ENCODE measurements at places on chromosomes 6 and 20.

GRCh38 chr20:11852811-11853210 is 64.9 kb upstream of the BTBD3 start:
- no peak for DNase-seq

DNA sequence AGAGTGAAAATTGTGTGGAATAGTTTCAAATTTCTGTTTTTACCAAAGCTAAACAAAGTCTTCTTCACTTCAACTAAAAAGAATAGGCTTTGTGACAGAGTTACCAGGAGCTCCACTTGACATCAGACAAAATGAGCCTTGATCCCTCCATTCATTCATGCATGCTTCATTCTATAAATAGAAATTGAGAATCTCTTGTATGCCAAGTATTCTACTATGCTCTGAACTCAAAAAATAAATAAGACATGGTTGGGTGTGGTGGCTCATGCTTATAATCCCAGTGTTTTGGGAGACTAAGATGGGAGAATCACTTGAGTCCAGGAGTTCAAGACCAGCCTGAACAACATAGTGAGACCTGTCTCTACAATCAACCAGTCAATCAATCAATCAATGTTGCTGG is 236.6 kb upstream of the FAM83B start:
- no peak for DNase-seq

- DNase-seq, result peak; percentile 76
These were observed 223.4 kb downstream of the FOXC1 start for GRCh38 chr6:1832844-1833787.

DNA sequence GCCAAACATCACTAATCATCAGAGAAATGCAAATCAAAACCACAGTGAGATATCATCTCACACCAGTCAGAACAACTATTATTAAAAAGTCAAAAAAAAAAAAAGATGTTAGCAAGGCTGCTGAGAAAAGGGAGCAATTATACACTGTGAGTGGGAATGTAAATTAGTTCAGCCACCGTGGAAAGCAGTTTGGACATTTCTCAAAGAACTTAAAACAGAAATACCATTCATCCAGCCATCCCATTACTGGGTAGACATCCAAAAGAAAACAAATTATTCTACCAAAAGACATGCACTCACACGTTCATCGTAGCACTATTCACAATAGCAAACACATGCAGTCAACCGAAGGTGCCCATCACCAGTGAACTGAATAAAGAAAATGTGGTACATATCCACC is 213.9 kb downstream of the TTLL2 start:
- no peak for DNase-seq

GRCh38 chr20:21315138-21315537 is 12.0 kb downstream of the XRN2 start:
- DNase-seq, result no peak

- no peak for DNase-seq
These were observed 7.4 kb upstream of the SLC22A2 start for GRCh38 chr6:160265869-160266476.

DNA sequence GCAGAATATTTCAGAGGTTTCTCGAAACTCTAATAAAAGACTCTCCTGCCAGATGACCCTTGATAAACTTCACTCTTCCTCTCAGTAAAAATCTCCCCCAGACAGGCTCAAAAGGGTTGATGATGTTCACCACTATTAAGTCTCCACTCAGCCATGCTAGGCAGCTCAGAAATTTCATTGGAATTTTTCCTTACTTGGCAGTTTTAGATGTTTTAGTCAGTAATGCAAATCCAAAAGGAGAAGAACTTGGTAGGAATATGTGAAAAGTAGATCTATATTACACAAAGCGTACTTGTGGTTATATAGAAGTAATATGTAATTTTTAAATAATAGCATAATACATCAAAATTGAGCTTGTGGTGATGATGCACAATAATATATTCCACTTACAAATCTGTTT is 333.0 kb downstream of the PHF3 start:
- DNase-seq, result no peak

DNA sequence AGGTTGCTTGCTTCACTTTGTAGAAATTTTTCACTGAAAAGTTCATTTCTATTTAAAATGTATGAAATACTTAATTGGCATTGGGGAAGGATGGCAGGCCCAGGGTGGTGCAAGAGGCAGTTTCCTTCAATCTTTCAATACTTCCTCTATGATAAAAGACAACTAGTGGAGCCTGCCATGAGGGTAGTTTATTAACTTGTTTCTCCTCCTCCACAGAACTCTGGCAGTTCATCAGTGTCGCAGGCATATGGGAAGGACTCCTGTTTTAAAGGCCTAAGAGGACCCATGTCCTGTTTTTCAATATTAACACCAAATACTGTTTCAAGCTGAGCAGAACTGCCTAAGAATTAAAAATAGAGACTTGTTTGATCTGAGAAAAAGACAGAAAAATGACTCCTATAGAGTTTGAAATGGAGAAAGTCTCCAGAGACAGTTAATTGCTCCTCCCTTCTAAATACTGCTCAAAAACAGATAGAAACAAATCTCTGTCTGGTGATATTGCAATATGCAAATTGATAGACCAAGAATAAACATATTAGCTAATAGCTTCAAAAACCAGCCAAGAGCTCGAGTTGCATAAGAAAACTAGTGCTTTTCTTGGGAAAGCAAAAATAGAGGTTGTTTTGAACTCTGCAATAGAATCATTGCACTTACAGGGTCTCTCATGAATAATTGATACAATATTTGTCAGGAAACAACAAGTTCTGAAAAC is 665.7 kb upstream of the SLC35B3 start:
- no peak for DNase-seq

DNA sequence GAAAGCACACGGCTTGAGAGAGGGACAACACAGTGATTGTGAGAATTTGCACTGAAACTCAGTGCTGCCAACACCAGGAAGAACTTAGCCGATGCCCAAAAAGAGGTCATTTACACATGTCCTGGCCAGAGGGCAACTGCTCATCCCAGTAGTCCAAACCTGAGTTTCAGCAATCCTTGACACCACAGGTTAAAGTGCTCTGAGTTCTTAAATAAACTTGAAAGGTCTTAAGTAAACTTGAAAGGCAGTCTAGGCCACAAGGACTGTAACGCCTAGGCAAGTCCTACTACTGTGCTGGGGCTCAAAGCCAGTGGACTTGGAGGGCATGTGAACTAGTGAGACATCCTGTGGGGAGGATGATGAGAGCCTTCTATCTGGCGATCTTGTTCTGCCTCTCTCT is 14.1 kb downstream of the SNX14 start:
- no peak for DNase-seq

All from NCI-H1105 (cell line).